ENCODE measurements at places on chromosomes 6 and 20.

- no peak for DNase-seq
Measured at GRCh38 chr6:73085443-73085871, 139.8 kb downstream of the KHDC1L start.

GRCh38 chr6:26249957-26250697, 114.9 kb upstream of the BTN3A2 start:
- DNase-seq = peak; percentile 39

- no peak for DNase-seq
Measured at GRCh38 chr20:5096463-5096862, 23.3 kb downstream of the PCNA start.

DNA sequence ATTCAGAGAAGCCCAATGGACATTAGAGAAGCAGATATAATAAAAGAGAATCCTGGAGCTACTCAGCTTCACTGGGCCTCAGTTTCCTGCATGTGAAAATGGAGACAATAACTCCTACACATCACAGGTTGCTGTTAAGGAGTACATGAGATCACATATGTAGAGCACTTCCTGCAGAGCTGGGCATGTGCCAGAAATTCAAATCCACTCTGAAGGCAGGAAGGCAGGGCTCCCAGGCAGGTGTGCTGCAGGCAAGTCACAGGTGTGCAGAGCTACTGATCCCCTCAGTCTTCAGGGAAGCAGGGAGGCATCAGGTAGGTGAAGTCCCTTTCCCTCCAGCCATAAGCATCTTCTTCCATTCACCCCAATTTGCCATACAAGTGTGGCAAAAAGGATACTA, 48.0 kb downstream of the DST start:
- DNase-seq = no peak

Measured in pons (tissue), 1 donor.